ENCODE measurements at places on chromosomes 1 and 21.
A peak's percentile ranks its signal among the peaks of the same experiment; 100 is the strongest.

DNA sequence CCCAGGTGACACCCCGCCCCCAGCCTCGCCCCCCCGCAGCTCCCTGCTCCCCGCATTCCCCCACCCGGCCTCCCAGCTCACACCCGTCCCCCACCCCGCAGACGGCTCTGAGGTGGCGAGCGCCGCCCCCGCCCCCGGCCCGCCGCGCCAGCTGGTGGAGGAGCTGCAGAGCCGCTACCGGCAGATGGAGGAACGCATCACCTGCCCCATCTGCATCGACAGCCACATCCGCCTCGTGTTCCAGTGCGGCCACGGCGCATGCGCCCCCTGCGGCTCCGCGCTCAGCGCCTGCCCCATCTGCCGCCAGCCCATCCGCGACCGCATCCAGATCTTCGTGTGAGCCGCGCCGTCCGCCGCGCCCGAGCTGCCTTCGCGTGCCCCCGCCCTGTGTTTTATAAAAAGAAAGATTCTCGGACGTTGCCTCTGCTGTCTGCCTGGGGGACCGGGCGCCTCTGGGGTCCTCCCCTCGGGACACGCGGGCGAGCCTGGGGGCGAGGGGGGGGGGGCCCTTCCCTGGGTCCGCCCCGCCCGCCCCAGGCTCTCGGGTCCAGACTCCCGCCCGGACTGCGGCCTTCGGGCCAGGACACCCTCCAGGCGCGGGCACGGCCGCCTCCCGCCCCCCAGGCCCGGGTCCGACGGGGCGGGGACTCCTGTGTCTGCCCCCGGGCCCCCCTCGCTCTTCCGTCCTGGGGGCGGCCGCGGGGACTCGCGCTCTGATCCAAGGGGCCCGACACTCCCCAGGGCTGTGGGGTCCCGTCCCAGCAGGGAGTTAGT, 1.6 kb upstream of the MMP23B start:
- peak; percentile 93 for DNase-seq

- DNase-seq, result no peak
These were observed 4.9 kb downstream of the PBX1 start for GRCh38 chr1:164563721-164564360.

DNA sequence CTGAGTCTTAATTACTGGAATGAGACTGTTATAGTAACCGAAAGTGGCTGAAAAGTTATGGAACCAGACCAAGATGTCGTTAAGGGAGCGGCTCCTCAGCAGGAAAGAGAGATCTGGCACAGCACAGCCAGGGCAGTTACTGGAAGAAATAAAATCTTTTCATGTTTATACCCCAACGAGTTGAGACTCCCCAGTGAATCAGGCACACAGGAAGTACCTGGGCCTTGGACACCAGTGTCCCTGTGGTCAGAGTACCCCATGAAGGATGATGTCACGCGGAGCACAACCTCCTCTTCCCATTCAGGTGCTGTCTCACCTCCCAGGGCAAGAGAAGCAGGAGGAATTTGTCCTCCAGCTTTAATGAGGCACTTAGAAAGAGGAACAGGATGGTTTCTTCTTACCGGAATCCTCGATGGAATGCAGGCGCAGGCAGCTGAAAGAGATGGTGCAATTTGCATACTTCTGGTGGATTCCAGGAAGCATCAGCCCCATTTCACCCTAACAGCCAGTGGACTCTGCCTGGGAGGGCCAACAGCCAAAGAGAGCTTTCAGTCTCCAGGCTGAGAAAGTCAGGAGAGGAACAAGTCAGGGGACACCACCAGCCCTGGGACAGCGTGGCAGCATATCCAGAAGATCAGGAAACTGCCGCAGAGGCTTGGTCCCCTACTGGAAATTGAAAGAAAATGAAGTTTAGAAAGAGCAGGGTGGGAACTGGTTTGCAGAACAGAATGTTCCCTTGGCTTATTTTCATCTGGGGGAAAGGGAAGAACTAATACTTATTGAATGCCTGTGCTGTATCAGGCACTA, 35.9 kb upstream of the CTTNBP2NL start:
- DNase-seq, result no peak

DNA sequence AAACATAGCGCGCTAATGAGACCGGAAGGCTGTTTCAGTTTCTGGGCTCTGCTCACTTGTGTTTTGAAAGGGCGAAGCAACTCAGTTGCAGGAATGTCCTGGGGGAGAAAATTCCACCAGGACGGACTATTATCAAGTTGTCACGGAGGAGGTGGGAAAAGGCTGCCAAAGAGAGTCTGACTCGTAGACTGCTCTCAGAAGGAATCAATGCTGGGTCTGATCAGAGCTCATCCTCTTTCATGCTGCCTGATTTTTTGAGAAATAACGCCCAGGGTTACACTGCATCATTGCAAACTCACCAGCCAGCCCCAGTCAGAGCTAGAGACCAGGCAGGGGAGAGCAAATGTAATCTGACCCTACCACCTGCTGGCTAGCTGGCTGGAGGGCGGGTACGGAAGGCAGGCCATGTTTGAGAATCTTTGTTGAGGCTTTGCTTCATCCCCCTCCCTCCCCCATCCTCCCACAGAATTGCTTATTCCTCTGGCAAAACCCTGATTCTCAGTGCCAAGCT, 36.4 kb upstream of the BCL9 start:
- no peak for DNase-seq

- no peak for DNase-seq
These were observed 3.7 kb downstream of the MFSD2A start for GRCh38 chr1:39958403-39959200.

- DNase-seq, result no peak
These were observed 96.9 kb downstream of the LPAR3 start for GRCh38 chr1:84795966-84796600.

DNA sequence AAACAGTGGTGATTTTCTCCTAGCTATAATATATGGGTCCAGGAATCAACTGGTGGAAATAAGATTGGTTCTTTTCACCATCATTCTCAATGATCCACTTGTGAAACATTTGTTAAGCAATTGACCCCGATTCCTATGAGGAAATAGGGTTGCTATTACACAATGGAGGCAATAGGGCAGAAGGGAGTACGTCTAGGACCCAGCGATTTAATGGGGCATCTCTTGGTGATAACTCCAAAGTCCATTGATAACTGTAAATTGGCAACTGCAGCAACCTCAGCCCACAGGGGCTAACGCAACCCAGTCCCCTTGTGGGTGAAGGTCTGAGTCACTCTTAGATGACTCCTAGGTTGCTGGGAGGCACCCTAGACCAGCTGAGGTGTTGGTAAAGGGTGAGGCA, 62.5 kb upstream of the BARHL2 start:
- no peak for DNase-seq

DNA sequence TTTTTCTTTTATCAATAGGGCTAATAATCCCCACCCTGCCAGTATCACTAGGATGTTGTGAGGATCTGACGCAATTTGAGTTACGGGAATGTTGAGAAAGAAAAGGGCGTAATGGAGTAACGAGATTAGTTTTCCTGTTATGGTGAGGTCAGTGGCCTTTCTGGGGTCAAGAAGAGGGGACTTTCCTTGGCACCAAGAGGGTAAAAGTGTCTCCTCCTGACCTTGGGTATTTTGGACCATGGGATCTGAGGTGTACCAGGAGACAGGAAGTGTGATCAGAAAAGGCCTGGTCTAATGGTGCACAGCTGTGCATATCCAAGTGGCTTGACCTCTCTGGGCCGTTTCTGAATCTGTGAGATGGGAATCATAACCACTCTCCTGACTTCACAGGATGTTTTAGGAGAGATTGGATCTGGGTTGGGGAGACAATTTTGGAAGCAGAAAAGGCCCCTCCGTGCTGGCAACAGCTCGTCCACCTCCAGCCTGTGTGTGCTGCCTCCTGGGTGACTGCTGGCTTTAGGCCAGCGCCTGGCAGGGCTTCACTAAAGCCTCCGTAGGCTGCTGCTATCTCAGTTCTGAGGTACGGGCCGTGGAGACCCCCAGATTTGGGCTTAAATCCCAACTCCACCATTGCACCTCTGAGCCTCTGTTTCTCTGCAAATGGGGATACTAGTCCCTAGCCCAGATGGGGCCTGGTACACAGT, 37.1 kb downstream of the ALPL start:
- no peak for DNase-seq

GRCh38 chr1:205351984-205352713, 4.6 kb downstream of the KLHDC8A start:
- peak; percentile 49 for DNase-seq

DNA sequence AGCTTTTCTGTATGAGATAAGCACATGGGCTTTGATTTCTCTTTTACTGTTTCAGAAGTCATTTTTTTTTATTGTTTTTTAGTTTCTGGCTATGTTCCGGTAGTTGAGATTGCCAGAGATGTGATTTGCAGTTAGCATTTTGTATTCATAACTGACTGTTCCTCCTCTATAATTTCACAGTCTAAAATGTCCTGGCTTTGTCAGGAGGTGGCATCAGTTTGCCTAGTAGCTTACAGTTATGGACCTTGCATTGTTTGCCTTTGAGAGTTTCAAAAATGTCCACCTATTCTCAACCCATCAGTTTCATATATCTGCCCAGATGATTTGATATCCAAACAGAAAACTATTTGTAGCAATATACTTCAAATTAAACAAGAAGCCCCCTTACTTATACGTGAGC, 39.5 kb upstream of the ST6GALNAC3 start:
- DNase-seq, result no peak

- no peak for DNase-seq
These were observed 19.9 kb downstream of the CASQ2 start for GRCh38 chr1:115748401-115749150.

DNA sequence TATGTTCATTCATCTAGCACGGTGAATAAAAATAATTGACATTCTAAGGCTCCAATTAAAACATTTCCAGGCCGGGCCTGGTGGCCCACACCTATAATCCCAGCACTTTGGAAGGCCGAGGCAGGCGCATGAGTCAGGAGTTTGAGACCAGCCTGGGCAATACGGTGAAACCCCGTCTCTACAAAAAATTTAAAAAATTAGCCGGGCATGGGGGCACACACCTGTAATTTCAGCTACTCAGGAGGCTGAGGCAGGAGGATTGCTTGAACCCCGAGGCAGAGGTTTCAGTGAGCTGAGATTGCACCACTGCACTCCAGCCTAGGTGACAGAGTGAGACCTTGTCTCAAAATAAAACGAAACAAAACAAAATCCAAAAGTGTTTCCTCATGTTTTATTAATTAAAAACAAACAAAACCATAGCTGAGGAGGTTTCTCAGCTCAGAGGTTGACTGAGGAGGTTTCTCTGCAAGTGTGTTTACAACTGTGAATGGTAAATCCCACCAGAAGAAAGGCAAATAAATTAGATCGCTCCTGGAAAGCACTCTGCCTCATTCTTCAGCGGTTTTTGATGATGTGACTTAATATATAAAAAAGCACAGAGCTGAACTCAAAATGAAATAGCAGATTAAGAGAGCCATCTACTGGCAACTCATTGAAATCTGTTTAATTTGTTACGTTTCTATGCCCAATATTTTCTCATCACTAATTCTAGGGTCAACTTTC, 37.7 kb upstream of the ATG4C start:
- peak; percentile 62 for DNase-seq

DNA sequence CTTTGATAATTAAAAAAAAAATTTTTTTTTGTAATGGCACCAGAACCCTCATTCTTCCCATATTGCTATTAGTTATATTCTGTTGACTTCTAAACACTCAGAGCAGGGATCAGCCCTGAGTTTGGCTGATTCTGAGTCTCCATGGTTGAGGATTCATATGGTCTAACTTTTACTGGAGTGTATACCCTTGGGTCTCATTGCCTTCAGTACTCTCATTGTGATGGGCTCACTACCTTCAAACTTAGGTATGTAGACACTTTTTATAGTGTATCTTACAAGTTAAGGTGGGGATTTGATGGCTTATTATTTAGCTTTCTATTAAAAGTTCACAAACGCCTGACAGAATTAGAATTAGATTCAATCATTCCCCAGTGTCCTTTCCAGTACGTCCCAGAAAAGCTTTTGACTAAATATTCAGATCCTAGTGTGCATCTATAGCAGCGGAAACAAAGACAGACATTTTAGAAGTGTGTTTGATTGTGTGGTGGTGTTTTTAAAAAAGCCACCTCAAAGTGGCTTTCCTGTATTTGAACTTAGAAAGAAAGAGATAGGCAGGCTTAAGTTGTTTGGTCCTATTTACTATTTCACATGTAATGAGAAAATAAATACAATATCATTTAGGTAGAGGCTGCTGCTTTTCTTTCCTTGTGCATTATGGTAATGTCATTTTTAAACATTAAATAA, 1.4 kb downstream of the MACF1 start:
- no peak for DNase-seq

DNA sequence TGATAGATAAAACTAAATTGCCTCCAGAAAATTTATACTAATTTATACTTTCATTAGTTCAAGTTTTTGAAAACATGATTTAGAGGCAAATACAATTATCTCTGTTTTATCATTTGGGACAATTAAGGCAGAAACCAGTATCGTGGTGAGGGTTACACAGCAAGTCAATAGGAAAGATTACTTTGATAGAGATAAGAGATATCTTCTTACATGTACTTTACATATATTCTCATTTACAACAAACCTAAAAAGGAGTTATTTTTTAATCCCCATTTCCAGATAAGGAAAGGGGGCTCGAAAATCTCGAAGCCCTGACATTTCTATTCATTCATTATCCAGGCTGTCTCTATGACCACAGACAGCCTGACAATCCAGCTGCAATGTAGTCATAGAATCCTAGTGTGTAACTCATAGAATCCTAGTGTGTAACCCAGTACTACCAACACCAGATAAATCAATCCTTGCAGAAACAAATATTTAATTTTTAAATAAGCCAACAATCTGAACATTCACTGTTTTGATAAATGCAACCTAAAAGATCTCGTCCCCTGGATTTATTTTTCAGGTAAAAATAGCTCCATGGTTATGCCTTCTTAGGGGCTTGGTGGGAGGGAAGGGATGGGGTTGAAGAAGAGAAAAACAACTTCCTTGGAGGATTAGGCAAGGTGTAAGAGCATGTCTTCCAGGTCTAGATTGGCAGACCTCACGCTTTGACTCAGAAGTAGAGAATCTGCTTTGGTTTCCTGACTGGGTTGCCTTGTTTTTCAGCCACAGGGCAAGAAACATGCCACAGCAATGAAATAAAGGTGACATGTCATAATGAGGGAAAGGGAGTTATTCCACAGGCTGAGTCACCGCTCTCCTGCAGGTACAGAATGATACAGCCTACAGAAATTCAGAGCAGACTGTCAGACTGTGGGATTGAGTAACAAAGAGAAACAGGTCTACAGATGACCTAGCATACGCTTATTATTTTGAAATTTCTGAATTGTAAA, 45.6 kb downstream of the IRF2BP2 start:
- DNase-seq, result no peak

GRCh38 chr1:18232052-18232451, 124.5 kb downstream of the IGSF21 start:
- DNase-seq, result no peak

GRCh38 chr1:39509360-39510009, 18.0 kb downstream of the BMP8A start:
- peak; percentile 92 for DNase-seq

DNA sequence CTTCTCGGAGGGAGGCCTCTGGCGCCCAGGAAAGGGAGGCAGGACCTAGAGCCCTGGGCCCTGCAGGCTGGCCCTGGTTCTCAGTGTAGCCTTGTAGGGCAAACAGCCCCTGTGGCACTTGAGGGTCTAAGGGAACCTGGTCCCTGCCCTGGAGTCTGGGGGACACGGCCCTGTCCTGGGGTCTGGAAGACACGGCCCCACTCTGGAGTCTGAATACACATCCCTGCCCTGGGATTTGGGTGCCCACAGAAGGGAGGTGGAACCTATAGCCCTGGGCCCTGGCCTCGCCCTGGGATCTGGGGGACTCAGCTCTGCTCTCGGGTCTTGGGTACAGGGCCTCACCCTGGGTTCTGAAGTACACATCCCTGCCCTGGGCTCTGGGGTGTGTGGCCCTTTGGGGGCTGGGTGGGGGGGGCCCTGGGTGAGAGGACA, 97.9 kb downstream of the OBSCN start:
- DNase-seq, result no peak

- no peak for DNase-seq
These were observed 38.9 kb upstream of the TARDBP start for GRCh38 chr1:10973552-10973951.

GRCh38 chr1:206970446-206970845, at the start of gene FCAMR:
Gene FCAMR (minus strand): TSS chr1:206970460. CDS start chr1:206970125, 335 bp downstream.
- DNase-seq, result no peak
